Progenitor cell of endocrine pancreas (in vitro differentiated cells): ENCODE measurements at places on chromosomes 2 and 18.

GRCh38 chr18:78757014-78757413 is 222.6 kb upstream of the SALL3 start:
- DNase-seq: no peak

DNA sequence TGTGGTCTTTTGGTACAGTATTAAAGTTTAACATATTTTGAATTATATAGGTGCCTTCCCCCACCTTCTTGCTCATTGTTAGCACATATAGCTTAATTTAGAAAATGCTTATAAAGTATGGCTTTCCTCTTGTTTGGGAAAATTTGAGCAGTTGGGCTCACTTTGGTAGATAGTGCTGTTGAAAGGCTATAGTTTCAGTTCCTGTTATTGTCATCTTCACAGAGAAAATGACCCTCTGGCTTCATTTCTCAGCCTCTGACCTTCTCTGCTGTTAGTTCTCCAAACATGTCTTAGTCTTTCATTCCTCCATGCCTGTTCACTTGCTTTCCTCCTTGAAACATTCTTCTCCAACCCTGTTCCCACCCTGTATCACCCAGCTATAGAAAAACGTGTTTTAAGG is 200.6 kb downstream of the WDR7 start:
- DNase-seq: no peak

- no peak for DNase-seq
Measured at GRCh38 chr2:95530734-95531133, 46.2 kb upstream of the TRIM43B start.

- no peak for DNase-seq
Measured at GRCh38 chr2:232913903-232914302, 43.8 kb downstream of the SNORC start.

GRCh38 chr2:191410646-191411436 is 165.6 kb downstream of the MYO1B start:
- no peak for DNase-seq

DNA sequence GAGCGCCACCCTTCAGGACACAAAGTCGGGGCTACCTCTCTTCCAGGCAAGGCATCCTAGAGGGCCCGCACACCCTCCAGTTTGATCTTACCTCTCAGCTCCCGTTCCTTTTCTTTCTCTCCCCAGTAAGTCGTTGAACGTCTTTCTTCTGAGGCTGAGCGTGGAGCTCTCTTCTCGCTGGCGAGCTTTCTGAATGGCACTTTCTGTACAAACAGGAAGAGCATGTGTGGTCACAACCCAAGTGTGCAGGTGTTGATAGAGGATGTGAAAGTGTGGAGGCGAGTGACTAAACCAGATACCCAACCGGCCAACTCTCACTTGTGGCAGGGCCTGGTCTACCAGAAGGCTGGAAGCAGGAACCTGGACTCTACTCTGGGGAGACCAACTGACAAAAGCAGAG is at the start of gene AFF3:
Gene AFF3, minus strand, starts transcription at position 198 of the 400 bp plus-strand sequence. CDS start 38,136 bp downstream, outside the sequence.
- DNase-seq: no peak

DNA sequence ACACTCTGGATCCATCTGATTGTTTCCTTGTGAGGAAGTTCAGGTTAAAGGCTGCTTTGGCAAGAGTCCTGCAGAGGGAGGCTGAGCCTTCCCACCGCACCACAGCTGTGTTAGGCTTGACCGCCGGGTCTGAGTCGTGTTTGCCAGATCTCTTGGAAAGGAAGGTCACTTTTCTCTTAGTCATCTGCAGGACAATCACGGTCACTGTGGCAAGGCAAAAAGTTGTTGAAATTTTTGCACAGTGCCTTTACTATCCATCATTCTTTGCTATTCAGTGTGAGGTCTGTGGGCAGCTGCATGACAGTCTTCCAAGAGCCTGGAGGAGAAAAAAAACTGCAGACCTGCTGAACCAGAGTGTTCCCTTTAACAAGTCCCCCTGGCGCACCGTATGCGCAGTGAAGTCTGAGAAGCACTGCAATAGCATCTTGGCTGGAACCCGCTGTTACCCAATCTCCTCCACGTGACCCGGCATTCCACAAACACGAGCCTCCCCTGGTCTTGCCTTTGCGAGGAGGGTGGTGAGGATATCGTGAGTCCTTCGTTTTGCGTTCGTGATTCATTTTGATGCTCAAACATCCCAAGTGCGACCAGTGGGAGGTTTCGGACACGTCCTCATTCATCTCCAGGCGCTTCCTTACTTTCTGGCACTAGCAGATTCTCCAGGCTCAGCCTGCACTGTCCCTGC is 23.0 kb downstream of the BIN1 start:
- no peak for DNase-seq
